CD4-positive, alpha-beta memory T cell (primary cell): ENCODE measurements at places on chromosomes 3 and 15. TPM values are rescaled to one million over a fixed set of nuclear protein-coding genes. Genes with fewer than 3 reads are reported as not detected.
A peak's percentile ranks its signal among the peaks of the same experiment; 100 is the strongest.

Gene ERICH6
- polyA plus RNA-seq: 0.75 TPM

Gene CNTN4
- not detected for polyA plus RNA-seq

Gene DOCK3
- polyA plus RNA-seq: 0.18 TPM

Gene ALDH1A2
- polyA plus RNA-seq: not detected

Gene NUTM1
- not detected for polyA plus RNA-seq

Gene ZNF660
- 0.09 TPM for polyA plus RNA-seq

Gene PCSK6
- 0.24 TPM for polyA plus RNA-seq

Gene NEIL1
- polyA plus RNA-seq: 2.6 TPM

Gene ECE2
- not detected for polyA plus RNA-seq

DNA sequence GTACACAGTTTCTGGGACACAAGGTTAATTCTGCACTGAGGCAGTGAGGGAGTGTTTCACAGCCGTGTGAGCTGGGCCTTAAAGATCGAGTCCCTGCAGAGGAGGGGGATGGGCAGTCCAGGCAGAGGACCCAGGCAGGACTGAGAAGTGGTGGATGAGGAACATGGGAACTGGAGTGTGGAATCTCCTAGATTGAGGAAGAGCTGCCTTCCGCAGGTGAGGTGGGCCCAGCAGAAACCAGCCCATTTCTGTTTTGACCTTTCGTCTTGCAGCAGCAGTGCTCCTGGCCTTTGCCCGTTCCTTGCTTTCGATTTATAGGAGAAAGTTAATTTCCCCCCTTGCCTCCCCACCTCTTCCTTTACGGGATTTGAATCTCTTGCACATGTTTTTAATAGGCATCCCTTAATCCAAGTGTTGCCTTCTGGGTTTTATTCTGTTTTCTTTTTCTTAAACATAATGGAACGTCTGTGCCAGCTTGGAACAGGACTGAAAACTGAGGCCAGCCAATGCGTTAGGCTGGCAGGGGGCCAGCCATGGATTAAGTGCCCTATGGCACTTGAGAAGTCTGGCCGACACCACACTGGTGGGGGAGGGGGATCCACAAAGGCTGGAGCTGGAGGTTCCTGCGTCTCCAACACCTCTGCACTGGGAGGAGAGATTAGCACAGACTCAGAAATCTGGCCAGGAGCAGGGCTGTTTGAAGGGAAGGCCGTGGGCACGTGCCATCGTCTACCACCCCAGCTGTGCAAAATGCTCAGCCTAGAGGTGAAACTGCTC lies 78.1 kb downstream of the AAGAB start:
- no peak for DNase-seq
- H3K36me3 ChIP-seq: peaks cover 57% of the 10 kb centered on the region
- peaks cover 28% of the 10 kb centered on the region for H3K4me1 ChIP-seq
- H3K27me3 ChIP-seq: no peaks in the 10 kb centered on the region
- H3K4me3 ChIP-seq: no peak overlapping the region

GRCh38 chr3:195558602-195559001 lies 15.5 kb upstream of the PPP1R2 start:
- H3K4me3 ChIP-seq: no peak overlapping the region
- DNase-seq: peak; percentile 62
- no peaks in the 10 kb centered on the region for H3K36me3 ChIP-seq
- H3K27ac ChIP-seq: no peak overlapping the region
- H3K4me1 ChIP-seq: peaks cover 17% of the 10 kb centered on the region

- no peaks in the 10 kb centered on the region for H3K4me1 ChIP-seq
- H3K4me3 ChIP-seq: no peak overlapping the region
- H3K36me3 ChIP-seq: no peaks in the 10 kb centered on the region
- H3K27me3 ChIP-seq: no peaks in the 10 kb centered on the region
- no peak for DNase-seq
Observed at GRCh38 chr3:188631291-188632010, 477.5 kb downstream of the LPP start.

DNA sequence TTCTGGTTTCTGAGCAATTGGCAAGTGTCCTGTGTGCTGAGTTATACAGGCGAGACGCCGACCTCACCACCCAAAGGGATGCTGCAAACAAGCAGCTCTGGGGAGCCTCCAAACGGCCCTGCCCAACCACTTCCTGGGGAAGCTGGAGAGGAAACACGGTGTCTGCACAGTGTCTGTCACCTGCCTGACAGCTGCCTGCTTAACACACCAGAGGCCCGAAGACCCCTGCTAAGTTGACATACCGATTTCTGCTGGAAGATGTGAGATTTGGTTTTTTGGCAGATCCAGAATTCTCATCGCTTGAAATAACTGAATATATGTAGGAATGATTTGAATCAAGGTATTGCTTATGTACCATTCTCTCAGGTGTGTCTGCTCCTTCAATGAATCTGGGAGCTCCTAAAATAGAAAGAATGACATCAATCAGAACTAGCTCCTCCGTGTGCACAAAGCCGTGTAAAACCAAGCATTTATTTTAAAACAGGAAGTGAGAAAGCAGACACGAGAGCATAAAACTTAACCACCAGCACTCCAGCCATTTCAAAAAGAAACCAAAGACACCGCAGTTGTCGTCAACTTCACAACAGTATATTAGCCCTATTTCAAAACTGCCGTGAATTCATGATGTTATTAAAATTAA lies 27.2 kb downstream of the LRRC2 start:
- H3K27me3 ChIP-seq: no peaks in the 10 kb centered on the region
- H3K4me3 ChIP-seq: peak overlapping the region; percentile 5
- peak overlapping the region; percentile 51 for H3K27ac ChIP-seq
- peaks cover 52% of the 10 kb centered on the region for H3K4me1 ChIP-seq

GRCh38 chr15:51887887-51888592 lies 58.6 kb downstream of the TMOD3 start:
- peaks cover 10% of the 10 kb centered on the region for H3K36me3 ChIP-seq
- no peaks in the 10 kb centered on the region for H3K4me1 ChIP-seq
- H3K4me3 ChIP-seq: no peak overlapping the region
- DNase-seq: no peak
- H3K27me3 ChIP-seq: no peaks in the 10 kb centered on the region

DNA sequence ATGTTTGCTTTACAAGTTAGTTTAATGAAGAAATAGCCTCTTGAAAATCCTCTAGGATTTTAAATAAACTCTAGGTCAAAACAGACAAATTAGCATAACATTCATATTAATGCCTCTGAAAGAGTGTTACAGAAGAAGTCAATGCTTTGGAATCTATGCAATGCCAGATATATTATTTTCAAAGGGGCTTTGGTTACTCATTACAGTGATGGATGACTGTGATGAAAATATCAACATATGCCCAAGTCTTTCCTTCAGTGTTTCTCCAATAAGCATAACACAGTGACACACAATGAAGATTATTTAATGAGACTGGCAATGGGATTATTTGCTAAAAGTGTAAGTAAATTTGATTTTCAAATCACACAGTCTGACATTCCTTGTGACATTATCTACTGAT lies 1247.2 kb downstream of the ROBO2 start:
- H3K27me3 ChIP-seq: no peaks in the 10 kb centered on the region
- no peaks in the 10 kb centered on the region for H3K4me1 ChIP-seq
- no peak overlapping the region for H3K27ac ChIP-seq
- H3K36me3 ChIP-seq: no peaks in the 10 kb centered on the region
- no peak overlapping the region for H3K4me3 ChIP-seq

DNA sequence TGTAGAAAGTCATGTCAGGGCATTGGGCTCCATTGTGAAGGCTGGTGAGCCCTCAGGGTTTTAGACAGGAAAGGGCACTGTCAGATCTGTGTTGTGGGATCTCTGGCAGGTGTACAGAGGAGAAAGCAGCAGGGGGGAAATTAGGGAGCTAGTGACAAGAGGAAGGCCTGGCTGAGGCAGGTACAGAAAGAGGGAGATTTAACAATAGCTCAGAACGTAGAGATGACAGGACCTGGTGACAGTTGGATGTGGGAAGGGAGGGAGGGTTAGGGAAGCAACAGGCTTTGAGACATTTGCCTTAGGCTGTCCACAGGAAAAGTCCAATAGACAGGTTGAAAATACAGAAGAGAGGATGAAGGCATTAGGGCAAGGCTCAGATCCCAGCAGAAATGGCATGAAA lies 288.1 kb downstream of the EPHB1 start:
- no peak overlapping the region for H3K4me3 ChIP-seq
- H3K36me3 ChIP-seq: no peaks in the 10 kb centered on the region
- H3K4me1 ChIP-seq: no peaks in the 10 kb centered on the region
- H3K27ac ChIP-seq: no peak overlapping the region
- no peaks in the 10 kb centered on the region for H3K27me3 ChIP-seq

DNA sequence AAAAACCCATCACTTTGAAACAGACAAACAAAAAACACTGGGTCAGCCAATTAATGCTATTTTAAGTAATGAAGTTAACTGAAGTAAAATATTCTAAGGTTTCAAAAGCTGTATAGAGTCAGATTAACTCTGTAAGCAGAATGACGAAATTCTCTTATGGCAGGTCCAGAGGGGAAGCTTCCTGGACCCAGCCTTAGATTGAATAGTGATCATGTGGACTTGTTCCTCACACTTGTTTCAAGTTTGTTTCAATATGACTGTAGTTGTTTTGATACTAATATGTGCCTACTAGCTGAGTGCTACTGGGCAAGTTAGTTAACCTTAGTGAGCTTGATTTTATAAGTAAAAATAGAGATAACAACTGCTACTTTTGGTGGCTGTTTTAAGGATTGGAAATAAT lies 32.6 kb downstream of the PLS1 start:
- no peak for DNase-seq
- no peaks in the 10 kb centered on the region for H3K27me3 ChIP-seq
- H3K4me3 ChIP-seq: no peak overlapping the region
- H3K4me1 ChIP-seq: no peaks in the 10 kb centered on the region

- no peaks in the 10 kb centered on the region for H3K36me3 ChIP-seq
- no peaks in the 10 kb centered on the region for H3K4me1 ChIP-seq
- no peak for DNase-seq
Observed at GRCh38 chr3:55330756-55331155, 156.3 kb downstream of the WNT5A start.

GRCh38 chr3:11562277-11562881 lies 81.3 kb downstream of the VGLL4 start:
- no peak overlapping the region for H3K27ac ChIP-seq
- H3K4me3 ChIP-seq: no peak overlapping the region
- no peaks in the 10 kb centered on the region for H3K27me3 ChIP-seq
- peaks cover 11% of the 10 kb centered on the region for H3K36me3 ChIP-seq

DNA sequence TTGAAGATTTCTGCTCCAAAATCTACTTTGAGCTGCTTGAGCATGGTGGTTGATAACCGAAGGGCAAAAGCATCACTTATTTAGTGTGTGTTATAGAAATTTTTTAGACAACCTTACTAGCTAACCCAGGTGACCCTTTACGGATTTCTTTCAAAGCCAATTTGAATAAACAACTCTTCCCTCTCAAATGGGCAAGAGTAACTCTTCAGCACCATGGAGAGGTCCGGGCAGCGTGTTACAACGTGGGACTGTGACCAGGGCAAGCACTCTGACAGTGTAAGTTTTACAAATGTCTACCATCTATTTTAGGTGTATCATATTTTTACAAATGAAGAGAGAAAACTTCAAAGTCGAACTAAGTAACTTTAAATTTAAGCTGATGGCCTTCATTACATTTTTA lies 471.8 kb downstream of the MFSD1 start:
- no peaks in the 10 kb centered on the region for H3K27me3 ChIP-seq
- no peak for DNase-seq
- H3K36me3 ChIP-seq: no peaks in the 10 kb centered on the region
- no peaks in the 10 kb centered on the region for H3K4me1 ChIP-seq
